ENCODE measurements at places on chromosomes 7 and 10. TPM values are rescaled to one million over a fixed set of nuclear protein-coding genes. Genes with fewer than 3 reads are reported as not detected.
A peak's percentile ranks its signal among the peaks of the same experiment; 100 is the strongest.

GRCh38 chr7:121006711-121007315 lies 18.3 kb downstream of the CPED1 start:
- H3K36me3 ChIP-seq: no peaks in the 10 kb centered on the region
- no peaks in the 10 kb centered on the region for H3K4me1 ChIP-seq
- no peak overlapping the region for H3K4me3 ChIP-seq
- H3K27ac ChIP-seq: no peak overlapping the region
- H3K27me3 ChIP-seq: peaks cover 19% of the 10 kb centered on the region

- no peak overlapping the region for H3K27ac ChIP-seq
- H3K4me1 ChIP-seq: no peaks in the 10 kb centered on the region
- no peak overlapping the region for H3K4me3 ChIP-seq
- H3K27me3 ChIP-seq: no peaks in the 10 kb centered on the region
Measured at GRCh38 chr10:3104251-3104918, 37.0 kb downstream of the PFKP start.

DNA sequence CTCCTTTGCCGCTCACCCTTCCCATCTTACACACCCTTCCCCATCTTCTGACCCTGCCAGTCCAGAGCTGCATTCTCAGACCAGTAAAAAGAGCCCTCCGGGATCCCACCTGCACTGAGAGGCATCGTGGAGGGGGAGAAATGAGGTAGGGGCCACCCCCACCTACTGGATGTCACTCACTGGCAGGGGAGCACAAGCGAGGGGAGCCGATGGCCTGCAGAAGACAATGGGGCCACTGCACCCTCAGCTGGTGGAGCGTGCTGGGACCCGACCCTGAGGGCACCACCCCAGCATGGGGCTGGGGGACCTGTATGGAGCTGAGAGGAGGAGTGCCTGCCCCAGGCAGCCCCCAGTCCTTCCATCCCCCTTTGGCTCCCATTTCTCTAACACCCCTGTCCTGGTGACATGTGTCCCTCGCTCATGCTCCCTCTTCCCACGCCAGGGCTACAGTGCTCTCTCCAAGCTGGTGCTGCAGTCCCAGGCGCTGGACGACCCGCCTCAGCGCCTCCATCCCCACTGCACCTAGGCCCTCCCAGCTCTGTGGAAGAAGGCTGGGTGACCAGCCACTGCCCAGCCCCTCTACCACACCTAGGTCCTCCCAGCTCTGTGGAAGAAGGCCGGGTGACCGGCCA lies 49.8 kb downstream of the RASGEF1A start:
- H3K36me3 ChIP-seq: no peaks in the 10 kb centered on the region
- H3K4me3 ChIP-seq: no peak overlapping the region
- DNase-seq: no peak

- H3K27me3 ChIP-seq: no peaks in the 10 kb centered on the region
- no peak overlapping the region for H3K27ac ChIP-seq
- H3K4me3 ChIP-seq: no peak overlapping the region
- no peak for DNase-seq
Measured at GRCh38 chr10:11593612-11594011, 17.8 kb downstream of the USP6NL start.

DNA sequence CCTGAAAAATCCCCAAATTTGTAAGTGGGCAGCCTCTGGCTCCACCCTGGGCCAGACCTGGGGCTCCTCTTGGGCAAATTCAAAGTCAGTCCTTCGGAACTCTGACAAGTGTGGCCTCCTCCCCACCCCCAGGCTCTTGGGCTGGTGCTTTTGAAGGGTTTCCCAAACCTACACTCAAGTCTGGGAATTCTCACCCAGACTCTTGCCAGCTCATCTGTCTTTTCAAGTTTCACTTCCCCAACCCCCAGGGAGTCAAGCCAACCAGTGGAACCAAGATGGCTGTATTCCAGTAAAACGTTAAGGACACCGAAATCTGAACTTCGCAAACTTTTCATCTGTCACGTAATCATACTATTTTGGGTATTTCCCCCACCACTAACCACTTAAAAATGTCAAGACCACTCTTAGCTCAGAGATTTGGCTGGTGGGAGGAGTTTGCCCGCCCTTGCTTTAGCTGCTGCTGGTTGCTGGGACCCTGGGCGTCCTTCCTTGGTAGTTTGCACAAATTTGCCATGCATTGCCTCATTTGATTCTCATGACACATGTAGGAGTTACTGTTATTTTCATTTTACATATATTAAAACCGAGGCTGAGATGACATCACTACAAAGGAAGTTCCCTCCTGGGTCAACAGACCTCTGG lies 1.7 kb upstream of the MYO1G start:
- DNase-seq: no peak
- H3K36me3 ChIP-seq: peaks cover 47% of the 10 kb centered on the region
- H3K27ac ChIP-seq: peak overlapping the region; percentile 92
- no peaks in the 10 kb centered on the region for H3K27me3 ChIP-seq
- no peak overlapping the region for H3K4me3 ChIP-seq

GRCh38 chr7:48924433-48924832 lies at the start of gene CDC14C:
TSS of gene CDC14C (plus strand) at chr7:48924547. CDS start at chr7:48924673, 126 bp downstream.
- H3K36me3 ChIP-seq: no peaks in the 10 kb centered on the region
- H3K4me3 ChIP-seq: no peak within 1 kb of the TSS
- no peak for DNase-seq
- no peaks in the 10 kb centered on the region for H3K4me1 ChIP-seq

DNA sequence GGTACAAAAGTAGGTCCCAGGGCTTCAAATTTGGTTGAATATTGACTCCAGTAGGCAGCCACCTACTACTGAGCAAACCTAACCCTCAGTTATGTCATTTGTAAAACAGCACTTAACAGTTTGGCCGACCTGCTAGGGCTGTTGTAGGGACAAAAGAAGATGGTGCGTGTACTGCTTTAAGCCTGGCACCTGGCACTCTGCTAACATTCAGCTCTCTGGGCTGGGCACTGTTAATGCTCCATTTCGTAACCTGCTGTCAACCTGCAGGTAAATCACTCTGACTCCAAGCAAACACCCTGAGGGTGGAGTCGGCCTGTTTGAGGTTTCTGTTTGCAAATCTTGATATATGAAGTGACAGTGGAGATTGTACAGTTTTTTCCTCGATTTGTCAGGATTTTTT lies 7.2 kb downstream of the ZKSCAN1 start:
- H3K4me1 ChIP-seq: peaks cover 13% of the 10 kb centered on the region
- no peak for DNase-seq

The MNX1 gene
- not detected for total RNA-seq

Data from CD4-positive, alpha-beta T cell (primary cell).